ENCODE measurements at places on chromosomes 5 and 9.

- peak; percentile 61 for DNase-seq
Observed at GRCh38 chr5:180605554-180606214, 14.4 kb upstream of the SCGB3A1 start.

DNA sequence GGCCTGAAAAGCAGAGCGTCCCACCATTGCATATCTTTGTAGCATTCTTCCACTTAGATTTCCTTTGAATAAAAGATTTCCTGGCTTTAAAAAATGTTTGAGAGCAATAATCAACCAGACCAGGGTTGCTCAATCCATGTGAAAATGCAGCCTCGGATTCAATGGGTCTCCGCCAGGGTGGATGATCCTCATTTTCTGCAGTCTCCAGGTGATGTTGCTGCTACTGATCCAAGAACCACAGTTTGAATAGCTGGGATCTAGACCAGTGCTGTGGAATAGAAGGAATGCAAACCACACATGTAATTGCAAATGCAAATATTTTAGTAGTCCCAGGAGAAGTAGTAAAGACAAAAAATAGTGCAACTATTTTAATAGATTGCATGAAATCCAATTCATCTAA, 317.6 kb downstream of the IRX1 start:
- no peak for DNase-seq

DNA sequence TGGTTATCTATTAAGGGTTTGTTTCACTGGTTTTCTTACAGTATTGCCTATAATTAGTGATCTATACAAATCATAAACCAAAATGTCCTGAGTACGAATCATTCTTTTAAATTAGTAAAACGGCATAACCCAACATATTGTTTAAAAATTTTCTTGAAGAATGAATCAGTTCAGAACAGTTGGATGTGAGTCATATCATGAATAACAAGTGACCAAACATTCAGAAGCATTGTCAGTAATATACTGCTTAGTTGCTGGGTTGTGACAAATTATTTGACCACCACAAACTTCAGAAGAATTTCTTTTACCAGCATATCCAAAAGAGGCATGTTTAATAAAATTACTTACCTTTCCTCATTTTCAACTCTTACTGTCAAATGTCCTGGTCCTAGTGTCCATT, 111.2 kb downstream of the UNC13B start:
- no peak for DNase-seq

DNA sequence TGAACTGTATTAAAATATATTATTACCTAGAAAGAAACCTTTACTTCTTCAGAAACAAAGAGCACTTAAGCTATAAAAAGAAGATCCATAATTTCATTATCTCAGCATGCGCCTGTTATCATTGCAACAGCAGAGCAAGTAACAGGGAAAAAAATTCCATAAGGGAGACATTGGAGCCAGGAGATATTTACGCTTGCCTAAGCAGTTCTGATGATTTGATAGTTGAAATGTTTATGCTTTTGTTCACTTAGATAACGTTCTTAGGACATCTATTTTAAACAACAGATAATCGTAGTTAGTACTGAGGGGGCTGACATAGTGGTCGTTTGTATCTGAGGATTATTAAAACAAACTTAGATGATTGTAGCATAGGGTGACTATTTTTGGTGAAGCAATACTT, 252.5 kb downstream of the NNT start:
- no peak for DNase-seq

DNA sequence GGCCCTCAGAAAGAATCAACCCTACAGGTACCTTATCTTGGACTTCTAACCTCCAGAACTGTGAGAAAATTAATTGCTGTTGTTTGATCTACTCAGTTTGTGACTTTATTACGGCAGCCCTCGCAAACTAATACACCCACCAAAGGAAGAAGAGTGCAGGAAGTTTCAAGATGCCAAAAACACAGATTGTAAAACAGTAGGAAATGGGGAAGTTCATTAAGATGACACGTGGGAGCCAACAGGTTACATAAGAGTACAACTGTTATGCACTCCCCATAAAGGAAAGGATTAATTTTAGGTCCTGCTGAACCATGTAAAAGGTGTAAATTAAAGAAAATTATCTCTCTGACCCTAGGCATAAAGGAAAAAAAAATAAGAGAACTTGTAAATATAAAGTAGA, 294.3 kb downstream of the EPB41L4A start:
- DNase-seq, result no peak

GRCh38 chr5:64869419-64869818, 100.7 kb downstream of the CWC27 start:
- no peak for DNase-seq

- DNase-seq, result no peak
Observed at GRCh38 chr9:123120131-123120530, 86.7 kb downstream of the GPR21 start.

GRCh38 chr5:158538506-158539074, 561.1 kb downstream of the EBF1 start:
- DNase-seq, result no peak

- DNase-seq, result no peak
Observed at GRCh38 chr9:84886866-84887265, 217.3 kb downstream of the NTRK2 start.

DNA sequence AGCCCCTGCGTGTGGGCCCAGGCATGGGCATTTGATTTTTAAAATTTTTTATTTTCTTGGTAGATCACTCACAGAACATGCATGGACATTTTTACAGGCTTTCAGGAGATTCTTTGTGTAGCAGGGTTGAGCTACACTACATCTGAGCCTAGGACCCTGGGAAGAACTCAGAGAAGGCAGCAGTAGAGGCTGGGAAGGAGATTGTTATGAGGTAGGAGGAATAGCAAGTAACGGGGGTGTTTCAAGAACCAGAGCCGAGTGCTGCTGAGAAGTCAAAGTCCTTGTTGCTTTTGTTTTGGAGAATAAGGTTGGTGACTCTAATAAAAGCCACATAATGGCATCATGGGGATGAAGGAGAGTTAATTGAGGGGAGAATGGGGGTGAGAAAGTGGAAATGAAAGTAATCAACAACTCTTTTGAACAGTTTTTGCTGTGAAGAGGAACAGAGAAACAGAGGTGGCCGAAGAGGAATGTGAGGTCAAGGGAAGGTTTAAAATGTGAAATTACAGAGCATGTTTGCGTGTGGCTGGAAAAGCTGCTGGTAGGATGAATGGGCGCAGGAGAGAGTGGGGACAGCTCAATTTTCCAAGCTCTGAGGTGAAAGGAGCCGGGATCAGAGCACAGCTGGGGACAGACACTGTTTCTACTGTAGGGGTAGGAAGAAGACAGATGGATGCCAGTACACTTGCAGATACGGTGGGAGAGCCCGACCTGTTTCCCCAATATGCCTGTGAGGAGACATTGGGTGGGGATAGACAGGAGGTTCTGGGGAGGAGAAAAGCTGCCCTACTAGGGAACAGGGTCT, 4.7 kb upstream of the PDLIM7 start:
- no peak for DNase-seq

DNA sequence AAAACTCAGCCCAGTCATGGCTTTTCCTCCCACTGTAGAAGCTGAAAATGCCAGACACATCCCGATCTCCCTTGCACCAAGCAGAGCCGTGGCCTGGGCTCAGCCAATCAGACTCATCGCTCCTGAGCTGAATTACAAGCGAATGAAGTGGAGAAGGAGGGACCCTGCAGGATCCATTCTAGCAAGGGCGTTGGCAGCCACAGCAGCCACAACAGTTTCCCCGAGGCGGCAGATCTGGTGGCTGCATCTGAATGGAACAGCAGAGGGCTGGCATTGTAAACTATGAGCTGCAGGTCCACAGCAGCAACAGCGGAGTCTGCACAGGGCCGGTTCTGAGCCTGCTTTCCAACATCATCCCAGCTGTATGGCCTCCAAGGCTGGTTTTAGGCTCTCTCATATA, 23.8 kb downstream of the ALG2 start:
- no peak for DNase-seq

DNA sequence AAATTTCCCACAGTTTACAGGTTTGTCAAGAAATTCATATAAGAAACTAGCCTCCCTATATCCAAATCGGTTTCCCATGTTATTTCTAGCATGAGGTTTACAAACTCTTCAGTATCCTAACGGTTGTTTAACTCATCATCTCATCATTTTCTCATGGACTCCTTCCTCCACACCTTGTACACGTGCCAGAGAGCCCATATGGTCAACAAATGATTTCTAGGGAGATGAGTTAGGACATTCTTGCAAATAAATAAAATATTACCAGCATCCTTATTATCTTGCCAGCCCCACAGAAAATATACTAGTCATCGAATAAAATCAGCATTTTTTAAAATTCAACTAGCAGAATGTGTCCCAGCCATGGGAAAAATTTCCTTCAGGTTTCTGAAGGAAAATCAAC, 285.2 kb downstream of the EBF1 start:
- DNase-seq, result no peak

DNA sequence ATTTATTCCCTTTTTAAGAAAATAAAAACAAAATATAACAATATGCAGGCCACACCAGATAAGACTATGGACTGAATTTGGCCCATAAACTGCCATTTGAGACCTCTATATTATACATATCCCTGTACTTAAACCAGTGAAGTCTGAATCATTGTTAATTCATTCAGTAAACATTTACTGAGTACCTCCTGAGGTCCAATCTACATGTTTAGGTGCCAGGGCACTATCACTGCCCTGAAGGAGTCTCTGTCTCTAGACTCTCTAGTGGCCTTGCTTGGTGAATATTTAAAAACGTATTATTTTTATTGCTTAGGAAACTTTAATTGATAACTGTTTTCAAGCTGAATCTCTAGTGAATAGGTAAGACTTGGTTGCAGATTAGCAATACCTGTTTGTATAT, 74.7 kb upstream of the ELL2 start:
- no peak for DNase-seq

- no peak for DNase-seq
Observed at GRCh38 chr5:122846051-122846550, 688 bp downstream of the SNX24 start.

DNA sequence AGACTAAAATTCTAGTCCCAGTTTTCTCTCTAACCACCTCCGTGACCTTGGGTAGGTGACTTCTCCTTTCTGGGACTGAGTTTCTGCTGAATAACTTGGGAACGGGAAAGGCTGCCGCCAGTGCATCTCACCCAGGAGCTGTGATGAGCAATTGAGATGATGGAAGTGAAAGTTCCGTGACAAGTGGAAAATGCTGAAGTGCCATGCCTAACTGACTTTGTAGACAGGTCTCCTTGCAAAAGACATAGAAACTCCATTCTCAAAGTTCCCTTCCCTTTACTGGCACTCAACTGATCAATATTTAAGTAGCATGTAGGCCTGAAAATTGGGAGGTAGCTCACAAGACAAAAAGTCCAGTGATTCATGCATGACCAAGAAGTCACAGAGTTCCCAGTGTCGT, 6.3 kb upstream of the ADAM19 start:
- no peak for DNase-seq

- DNase-seq, result no peak
Observed at GRCh38 chr5:79873187-79873586, 117.9 kb downstream of the MTX3 start.

- DNase-seq, result no peak
Observed at GRCh38 chr5:148091991-148092964, 28.5 kb downstream of the SPINK5 start.

- DNase-seq, result no peak
Observed at GRCh38 chr9:123365287-123365880, 9.4 kb downstream of the CRB2 start.

DNA sequence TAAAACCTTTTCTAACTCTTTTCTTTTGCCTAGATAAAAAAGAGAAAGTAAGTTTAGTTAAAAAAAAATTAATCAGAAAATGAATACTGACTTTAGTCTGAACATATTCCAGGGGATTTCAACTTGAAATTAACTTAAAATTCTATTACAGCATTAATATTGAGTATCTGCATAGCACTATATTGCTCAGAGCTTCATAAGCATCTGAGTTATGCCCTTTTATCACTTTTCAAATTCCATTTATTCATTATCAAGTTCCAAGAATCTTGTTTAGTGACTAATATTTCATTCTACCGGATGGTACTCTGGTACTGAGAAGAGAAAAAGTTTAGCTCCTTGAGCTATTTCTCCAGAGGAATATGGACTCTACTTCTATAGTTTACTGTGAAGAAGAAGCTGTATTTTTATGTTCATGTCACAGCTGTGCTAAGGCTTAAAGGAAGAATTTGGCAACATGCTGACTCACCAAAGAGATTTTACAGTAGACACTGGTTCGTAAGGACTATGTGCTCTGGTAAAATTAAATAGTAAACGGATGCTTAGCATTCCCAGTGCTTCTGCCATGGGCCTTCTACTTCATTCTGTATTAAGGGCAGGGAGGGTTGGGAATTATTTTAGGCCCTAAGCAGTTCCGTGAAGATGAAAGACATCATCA, 285.2 kb upstream of the SEMA6A start:
- DNase-seq, result no peak

GRCh38 chr5:112342389-112342788, 76.7 kb downstream of the EPB41L4A start:
- DNase-seq, result no peak
